ENCODE measurements at places on chromosomes 3 and 15.

- DNase-seq, result no peak
Observed at GRCh38 chr3:172383306-172383796, 64.9 kb downstream of the GHSR start.

- DNase-seq, result no peak
Observed at GRCh38 chr15:79283252-79284048, 928 bp downstream of the ANKRD34C start.

- no peak for DNase-seq
Observed at GRCh38 chr3:129827765-129828164, 65.7 kb downstream of the TMCC1 start.

DNA sequence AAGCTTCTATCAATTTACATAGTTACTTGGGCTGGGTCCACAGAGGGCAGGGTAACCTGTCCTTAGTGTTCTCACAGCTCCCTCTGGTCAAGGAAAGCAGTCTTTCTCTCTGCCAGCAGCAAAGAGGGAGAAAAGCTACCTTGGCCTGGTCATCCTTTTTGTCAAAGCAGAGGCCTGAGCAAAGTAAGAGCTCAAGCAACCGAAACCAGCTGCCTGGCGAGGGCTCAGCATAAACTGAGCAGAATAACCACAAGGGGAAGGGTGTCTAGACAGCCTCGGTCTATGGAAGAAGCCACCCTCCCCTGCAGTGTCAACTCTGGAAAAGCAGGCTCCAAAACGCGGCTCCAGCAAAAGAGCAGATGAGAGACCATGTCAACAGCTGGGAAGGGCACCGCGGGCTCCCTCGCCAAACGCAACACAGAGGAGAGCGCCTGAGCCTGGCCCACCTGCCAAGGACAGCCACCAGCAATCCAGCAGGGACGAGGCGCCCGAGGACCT lies 17.4 kb downstream of the LRIG1 start:
- DNase-seq, result no peak

- no peak for DNase-seq
Observed at GRCh38 chr3:171228240-171228639, 201.7 kb upstream of the SLC2A2 start.

- no peak for DNase-seq
Observed at GRCh38 chr3:31102196-31102879, 207.9 kb upstream of the GADL1 start.

DNA sequence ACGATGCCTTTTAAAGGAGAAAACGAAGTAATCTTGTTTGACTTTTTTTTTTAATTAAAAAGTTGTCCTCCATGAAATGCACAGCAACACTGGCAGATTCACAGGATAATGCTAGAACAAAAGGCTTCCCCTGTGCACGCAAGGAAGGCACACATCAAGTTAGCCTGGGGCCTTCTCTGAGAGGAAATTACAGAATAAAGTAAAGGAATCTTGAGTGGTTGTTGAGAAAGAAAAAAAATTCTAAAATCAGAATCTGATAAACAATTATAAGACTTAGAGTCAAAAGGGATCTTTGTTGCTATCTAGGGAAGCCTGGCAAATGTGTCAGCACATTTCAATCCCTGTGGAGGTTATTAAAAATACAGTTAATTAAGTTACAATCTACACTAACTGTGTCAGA lies 946.0 kb downstream of the IGSF11 start:
- DNase-seq, result no peak

DNA sequence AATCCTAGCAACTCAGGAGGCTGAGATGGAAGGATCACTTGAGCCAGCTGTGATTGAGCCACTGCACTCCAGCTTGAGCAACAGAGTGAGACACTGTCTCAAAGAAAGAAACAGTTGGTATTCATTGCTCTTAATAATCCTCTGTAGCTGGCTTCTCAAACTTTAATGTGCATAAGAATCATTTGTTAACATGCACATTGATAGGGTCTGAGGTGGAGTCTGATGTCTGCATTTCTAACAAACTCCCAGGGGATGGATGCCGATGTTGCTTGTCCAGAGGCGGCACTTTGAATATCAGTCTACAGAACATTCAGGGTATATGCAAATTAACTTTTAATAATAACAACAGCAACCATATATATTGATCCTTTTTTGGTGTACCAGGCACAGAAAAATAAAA lies 39.9 kb downstream of the NKIRAS1 start:
- no peak for DNase-seq

- DNase-seq, result no peak
Observed at GRCh38 chr3:116020989-116021388, 397.7 kb downstream of the GAP43 start.

- no peak for DNase-seq
Observed at GRCh38 chr3:19885468-19885867, 48.5 kb downstream of the EFHB start.

- DNase-seq, result no peak
Observed at GRCh38 chr15:79903626-79904025, 6.8 kb upstream of the MTHFS start.

DNA sequence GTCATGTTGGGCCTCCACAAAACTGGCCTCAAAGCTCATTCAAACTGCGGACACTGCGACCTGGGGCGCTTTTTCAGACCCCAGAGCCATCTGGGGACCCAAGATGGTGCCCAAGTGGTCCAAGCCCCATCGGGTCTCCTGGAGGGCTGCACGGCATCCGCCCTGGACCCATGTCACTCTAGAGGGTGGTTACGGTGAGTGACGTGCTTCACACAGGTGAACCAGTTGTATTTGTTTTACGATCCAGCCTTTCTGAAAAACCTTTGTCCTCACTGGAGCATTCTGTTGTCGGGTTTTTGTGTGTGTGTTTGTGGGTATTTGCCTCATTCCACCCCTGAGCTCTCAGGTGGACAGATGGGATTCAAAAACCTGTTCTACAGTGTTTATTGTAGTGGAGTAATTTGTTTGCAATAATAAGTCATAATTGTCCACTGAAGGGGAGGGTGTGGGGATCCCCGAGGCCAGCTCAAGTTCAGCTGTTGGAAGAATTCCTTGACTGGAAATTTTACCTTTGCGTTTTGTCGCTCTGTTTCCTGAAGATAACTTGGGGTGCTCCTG lies 1.9 kb downstream of the SLC51A start:
- DNase-seq, result no peak

- no peak for DNase-seq
Observed at GRCh38 chr3:49727154-49727923, 3.6 kb upstream of the GMPPB start.

- DNase-seq, result no peak
Observed at GRCh38 chr15:85616549-85617110, 178.1 kb downstream of the KLHL25 start.

DNA sequence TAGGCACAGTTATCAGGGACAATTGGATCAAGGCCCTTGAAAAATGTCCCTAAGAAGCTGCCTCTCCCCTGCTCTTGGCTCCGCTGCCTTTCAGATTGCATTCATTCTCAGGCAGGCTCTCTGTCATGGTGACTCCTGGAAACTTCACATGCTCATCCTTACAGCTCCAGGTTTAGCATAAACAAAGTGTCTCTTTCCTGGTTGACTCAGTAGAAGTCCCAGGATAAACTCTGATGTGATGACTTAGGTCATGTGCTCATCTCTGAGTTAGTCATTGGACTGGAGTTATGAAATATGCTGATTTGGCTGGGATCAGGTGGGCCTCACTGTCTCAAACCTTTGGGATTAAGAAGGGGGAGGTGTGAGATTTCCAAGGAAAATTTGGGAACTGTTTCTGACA lies 243.8 kb downstream of the ZNF621 start:
- no peak for DNase-seq

- DNase-seq, result no peak
Observed at GRCh38 chr3:195582947-195583346, 793 bp downstream of the APOD start.

DNA sequence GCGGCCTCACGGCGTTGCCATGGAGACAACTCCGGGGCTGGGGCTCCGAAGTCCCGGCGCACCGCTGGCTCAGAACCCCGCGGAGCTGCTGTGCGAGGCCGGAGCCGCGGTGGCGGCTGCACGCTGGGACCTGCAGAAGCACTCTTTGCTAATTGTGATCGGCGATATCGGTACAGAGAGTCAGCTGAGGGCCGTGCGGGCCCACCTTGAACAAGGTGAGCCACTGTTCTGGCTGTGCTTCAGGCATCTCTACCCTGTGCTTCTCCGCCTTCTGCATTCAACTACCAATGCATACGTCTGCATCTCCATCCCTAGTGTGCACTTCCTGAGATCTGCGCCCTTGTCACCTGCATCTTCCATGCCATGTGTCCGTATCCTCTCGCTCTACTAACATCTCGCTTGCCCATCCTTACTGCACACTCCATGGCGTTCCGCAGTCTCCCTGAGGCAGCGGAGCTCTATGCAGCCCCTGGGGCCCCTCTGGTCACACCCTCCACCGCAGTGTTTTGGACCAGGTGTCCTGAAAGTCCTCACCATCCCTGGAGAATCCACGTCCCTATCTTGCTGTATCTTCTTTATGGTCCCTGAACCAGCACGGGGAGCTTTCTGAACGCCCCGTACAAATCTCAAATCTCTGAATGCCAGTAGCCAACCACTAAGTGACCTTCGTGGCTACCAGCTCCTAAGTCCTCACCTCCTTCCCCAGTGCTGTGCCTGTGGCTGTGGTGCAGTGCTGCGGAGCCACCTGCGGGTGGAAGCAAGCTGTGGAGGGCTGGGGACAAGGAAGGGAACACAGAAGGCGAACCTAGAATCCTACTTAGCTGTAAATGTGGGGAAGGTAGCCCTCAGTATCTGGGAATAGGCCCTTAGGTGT lies 6.2 kb upstream of the MAP1A start:
- no peak for DNase-seq

GRCh38 chr3:152778022-152778421 lies 56.9 kb upstream of the P2RY1 start:
- DNase-seq, result no peak

DNA sequence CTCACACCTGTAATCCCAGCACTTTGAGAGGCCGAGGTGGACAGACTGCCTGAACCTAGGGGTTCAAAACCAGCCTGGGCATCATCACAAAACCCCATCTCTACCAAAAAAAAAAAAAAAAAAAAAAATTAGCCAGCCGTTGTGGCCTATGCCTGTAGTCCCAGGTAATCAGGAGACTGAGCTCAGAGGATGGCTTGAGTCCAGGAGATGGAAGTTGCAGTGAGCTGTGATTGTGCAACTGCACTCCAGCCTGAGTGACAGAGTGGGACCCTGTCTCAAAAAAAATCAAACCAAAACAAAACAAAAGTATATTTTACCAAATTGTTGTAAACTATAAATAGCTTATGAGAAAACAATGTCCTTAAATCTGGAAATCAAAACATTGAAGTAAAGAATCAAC lies 34.7 kb upstream of the UBP1 start:
- DNase-seq, result no peak

- no peak for DNase-seq
Observed at GRCh38 chr15:31047437-31047836, 54.1 kb downstream of the TRPM1 start.

GRCh38 chr3:171653701-171654100 lies 156.6 kb downstream of the PLD1 start:
- no peak for DNase-seq

DNA sequence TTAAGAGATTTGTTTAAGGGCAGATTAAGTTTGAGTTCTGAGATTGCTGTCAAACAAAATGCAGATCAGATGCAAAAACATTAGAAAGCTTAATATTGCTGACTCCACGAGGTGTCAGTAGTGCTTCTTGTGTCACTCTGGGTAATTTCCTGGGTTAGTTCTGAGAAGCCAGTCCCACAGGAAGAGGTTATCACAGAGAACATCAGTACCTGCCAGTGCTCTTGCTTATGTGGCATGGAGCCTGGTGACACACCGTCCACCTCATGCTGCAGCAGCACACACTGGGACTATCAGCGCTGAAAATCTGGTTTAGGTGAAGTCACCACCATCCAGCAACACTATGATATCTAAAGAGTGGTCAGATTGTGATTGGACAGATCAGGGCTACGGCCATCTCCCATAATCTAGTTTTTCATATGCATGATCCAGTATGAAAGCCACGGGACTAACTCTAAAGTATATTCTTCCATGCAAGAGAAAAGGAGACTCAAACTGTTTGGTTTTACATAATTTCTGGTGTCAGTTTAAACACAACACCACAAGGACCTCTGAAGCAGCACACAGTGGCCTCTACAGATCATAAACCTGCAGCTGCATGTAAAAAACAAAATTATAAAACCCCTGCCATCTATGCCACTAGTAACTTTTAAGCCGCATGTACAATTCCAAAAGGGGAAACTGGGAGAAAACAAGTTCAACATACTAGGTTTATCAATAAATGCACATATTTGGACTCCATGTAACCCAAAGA lies 36.1 kb upstream of the MYO5C start:
- DNase-seq, result no peak

GRCh38 chr3:19765954-19766353 lies 168.1 kb downstream of the EFHB start:
- DNase-seq, result no peak

- DNase-seq, result no peak
Observed at GRCh38 chr15:84807228-84807627, 9.9 kb upstream of the ALPK3 start.
